ENCODE measurements at places on chromosomes 7 and 10. TPM values are rescaled to one million over a fixed set of nuclear protein-coding genes. Genes with fewer than 3 reads are reported as not detected.

DNA sequence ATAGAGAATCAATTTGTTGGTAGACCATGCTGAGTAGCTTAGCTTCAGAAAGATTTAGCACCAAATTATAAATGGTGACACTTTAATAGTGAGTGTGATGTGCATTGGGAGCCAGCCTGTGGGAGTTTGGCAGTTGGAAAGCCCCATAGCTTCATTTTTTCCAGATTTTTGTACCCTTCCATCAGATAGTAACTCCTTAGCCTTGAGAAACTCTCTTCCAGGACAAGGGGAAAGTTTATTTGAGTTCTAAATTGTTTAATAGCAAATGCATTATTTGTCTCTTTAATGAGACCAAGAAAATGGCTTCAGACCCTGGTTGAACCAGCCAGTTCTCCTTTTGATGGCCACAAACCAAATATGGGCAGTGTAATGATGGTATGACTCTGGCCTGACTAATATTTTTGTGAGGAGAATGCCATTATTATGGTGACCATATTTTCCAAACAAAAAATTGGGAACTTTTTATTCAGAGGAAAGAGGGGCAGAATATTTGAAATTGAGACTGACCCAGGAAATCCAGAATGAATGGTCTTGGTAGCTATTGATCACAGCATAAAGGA is 49.8 kb downstream of the PLCE1 start:
- no peak for DNase-seq

GRCh38 chr7:418636-419280 is 100.9 kb downstream of the PDGFA start:
- DNase-seq: peak; percentile 57

DNA sequence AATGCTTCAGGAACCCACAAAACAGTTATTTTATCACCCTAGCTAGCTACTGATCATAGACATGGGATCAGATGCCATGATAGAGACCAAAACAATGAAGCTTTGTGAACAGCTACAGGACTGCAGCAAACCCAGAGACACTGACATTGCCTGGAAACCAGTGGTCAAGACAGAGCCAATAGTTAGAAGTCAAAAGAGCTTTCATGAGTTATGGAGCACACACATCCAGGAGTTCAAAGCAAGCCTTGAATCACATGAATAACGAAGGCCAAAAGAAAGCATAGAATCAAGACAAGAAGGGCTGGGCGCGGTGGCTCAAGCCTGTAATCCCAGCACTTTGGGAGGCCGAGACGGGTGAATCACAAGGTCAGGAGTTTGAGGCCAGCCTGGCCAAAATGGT is 34.5 kb upstream of the GSAP start:
- no peak for DNase-seq

- no peak for DNase-seq
Measured at GRCh38 chr7:5451391-5451790, 27.8 kb upstream of the TNRC18 start.

DNA sequence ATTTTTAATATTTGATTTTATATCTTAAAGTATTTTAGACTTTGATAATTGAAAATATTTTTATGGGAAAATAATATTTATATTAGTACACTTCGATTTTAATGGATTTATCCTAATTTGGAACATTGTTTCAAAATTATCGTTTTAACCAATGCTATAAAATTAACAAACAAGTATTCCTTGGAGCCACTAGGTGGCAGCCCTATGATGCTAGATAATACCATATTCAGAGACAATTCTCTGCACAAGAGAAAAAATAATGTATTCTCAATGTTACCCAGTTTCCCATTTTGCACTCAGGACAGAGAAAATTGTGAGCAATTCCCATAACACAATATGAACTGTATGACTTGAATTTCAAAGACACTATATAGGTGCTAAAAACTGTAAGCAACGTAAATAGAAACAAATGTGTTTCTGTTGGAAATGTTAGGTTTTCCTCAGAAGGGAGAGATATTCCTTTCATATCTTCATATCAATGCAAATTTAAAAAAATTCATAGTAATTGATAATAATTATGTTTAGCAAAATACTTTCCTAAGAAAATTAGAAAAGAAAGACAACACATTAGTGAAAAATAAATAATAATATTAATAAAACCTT is 237.8 kb downstream of the SEMA3E start:
- DNase-seq: no peak

DNA sequence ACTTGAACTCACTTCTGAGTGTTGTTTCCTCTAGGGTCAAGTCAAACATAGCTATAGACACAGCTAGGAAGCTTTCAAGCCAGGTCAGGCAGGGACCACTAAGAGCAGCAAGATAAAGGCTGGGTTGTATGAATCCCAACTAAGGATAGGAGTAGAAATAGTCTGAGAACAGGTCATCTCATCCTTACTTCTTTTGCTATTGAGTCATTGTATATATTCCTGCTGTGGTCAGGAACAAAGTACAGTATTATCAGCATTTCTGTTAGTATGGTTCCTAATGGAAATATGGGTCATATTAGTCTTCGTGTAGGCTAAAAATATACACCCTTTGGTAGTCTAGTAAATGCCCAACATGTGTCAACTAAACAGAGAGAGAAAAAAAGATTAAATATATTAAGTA is 145.3 kb downstream of the BTAF1 start:
- no peak for DNase-seq

DNA sequence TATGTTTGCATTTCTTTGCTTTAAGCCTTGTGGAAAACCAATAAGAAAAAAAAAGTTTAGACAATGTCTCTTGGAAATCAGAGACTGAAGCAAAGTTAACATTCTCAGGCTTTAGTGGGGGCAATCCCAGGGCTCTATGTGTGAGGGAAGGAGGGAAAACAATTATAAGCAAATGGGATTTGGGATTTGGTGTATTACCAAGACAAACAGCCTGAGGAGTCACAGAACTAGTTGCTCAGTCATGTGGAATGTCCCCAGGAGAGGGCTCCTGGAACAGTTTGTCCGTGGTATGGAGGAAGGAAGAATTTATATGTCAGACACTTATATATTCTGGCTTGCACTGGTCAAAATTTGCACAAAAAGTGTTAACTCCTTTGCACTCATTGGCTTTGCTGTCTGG is 562.9 kb upstream of the TPK1 start:
- no peak for DNase-seq

DNA sequence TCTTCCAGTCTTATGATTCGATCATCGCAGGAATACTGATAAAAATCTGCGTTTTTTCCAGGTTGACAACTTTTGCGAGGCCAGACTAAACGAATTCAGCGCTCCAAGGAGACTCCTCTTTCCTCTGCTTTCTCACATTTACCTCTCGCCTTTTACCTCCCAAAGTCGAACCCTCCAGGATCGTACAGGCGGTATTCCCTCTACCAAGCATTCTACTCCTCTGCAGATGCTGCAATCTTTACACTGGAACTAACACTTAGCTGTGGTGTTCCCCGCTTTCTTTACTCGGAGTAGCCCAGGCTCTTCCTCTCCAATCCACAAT is 449 bp downstream of the NUDT5 start:
- DNase-seq: no peak

DNA sequence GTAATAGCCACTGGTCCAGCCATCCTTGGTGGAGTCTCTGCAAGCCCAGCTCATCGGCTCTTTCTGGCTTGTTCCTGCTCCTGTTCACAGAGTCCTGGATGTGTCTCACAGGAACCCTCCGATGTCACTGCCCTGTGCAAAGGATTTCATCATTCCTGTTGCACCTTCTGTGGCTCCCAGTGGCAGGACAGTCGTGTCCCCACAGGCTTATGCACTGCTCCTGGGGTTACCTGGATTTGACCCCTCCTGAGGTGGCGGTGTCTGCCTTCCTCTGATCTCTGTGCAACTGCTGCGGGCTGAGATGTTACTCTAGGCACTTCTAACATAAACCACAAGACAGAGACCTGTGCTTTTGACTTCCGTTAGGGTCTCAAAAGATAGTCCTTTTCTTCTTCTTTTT is 30.6 kb downstream of the APBB1IP start:
- no peak for DNase-seq

DNA sequence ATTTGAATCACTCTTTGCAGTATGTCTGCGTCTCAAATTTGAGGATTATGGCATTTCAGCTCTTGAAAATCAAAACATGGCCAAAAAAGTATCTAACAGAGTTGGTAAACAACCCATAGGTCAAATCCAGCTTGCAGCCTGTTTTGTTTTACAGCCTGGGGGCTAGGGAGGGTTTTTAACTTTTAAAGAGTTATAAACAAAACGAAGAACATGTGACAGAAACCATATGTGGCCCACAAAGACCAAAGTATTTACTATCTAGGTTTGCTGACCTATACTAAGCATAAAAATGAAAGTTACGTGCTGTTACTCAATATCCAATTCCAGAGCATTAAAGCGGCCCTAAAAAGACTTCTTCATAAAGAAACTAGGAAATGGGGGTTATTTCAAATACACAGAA is 55.5 kb upstream of the STARD3NL start:
- DNase-seq: no peak

- no peak for DNase-seq
Measured at GRCh38 chr7:9863545-9863944, 1110.1 kb upstream of the PHF14 start.

- DNase-seq: no peak
Measured at GRCh38 chr10:118467200-118467599, 125.1 kb upstream of the FAM204A start.

DNA sequence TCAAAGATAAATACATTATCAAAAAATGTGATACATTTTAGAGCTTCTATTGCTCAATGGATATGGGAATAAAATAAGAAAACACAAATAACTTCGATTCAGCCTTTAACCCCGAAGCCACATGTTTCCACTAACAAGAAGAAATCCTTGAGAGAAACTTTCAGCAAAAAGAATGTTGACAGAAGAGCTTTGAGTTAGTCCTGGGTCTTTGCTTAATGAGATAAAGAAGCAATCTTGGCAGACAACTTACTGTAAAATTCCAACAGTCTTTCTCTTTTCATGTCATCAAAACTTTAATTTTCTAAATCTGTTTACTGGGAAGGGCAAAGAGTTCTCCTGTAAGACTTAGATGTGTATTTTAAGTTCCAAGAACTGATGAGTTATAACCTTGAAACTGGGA is 810.2 kb downstream of the CNTNAP2 start:
- DNase-seq: no peak

- DNase-seq: no peak
Measured at GRCh38 chr7:157887400-157887799, 550.6 kb downstream of the DNAJB6 start.

DNA sequence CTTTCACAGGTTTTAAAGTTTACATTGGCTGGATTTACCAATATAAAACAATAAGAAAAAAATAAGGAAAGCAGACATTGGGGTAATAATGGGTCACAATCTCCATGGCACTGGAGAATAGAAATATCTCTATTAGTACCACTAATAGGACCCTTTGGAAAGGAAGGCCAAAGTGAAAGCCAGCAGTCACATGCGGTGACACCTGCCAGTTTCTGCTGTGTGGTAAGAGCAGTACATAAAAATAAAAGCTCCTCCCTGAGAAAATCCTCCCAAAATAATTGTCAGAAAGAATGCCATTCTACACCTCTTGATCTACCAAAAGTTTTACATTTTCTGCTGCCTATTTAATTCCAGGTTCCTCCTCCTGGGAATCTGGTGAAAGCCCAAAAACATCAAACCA is 30.4 kb upstream of the SLC13A1 start:
- no peak for DNase-seq

GRCh38 chr7:158617737-158618128 is 30.1 kb upstream of the PTPRN2 start:
- no peak for DNase-seq

DNA sequence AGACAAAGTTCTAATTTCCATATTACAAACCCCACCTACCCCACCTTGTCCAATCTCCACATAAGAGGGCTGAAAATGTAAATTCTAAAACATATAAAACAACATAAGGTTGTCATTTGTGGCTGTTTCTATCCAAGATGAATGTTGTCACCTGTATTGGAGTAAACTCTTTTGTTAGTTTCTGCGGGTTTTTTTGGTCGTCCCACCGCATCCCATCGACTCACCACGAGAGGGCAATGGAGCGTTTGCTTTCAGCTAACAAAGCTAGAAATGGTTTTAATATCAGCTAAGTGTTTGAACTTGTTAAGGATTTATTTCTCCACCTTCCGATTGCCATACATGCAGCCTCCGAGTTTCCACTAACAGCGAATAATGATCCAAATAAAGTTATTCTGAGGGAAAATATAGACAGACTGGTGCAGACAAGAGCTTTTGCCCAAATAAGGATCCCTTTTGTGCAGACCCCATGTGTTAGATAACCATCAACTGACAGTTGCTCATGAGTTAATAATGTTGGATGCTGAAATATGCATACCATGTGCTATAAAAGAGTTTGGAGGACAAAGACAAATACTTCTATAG is 137.2 kb downstream of the ARID5B start:
- peak; percentile 80 for DNase-seq

- no peak for DNase-seq
Measured at GRCh38 chr7:30853576-30853975, 58.1 kb upstream of the AQP1 start.

GRCh38 chr7:132678656-132679055 is 102.4 kb upstream of the PLXNA4 start:
- DNase-seq: no peak

DNA sequence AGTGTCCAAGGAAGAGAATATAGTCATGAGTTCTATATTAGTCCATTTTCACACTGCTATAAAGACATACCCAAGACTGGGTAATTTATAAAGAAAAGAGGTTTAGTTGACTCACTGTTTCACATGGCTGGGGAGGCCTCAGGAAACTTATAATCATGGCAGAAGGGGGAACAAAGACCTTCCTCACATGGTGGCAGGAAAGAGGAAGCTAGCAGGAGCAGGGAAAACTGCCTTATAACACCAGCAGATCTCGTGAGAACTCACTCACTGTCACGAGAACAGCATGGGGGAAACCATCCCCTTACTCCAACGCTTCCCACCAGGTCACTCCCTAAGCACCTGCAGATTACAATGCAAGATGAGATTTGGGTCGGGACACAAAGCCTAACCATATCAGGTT is 139.0 kb upstream of the ZNF438 start:
- DNase-seq: no peak

DNA sequence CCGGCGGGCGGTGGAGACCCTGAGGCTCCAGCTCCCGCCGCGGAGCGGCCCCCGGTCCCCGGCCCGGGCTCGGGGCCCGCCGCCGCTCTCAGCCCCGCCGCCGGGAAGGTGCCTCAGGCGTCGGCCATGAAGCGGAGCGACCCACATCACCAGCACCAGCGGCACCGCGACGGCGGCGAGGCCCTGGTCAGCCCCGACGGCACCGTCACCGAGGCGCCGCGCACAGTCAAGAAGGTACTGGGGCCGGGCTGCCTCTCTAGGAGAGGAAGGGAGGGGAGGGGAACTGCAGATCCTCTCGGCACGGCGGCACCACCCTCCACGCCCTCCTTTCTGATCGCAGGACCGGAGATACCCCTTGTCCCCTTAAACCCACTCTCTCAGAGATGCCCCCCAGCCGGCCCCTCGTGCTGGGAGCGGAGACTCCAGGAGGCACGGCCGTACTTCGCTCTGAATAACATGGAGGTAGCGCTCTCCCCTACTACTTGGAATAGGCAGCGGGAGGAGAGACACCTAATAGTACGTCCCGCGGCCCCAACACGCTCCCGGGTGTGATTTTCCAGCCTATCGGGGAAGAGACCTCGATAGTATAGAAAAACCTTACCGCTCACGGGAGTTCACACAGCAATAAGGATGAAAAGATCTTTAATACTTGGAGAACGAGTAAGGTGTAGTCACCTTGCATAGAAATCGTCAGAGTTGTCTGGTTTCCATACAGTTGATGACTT is 538 bp downstream of the AHCYL2 start:
- peak; percentile 84 for DNase-seq

GRCh38 chr10:25678220-25678619 is 255.8 kb upstream of the MYO3A start:
- DNase-seq: no peak

Gene AKR1C4
- not detected for total RNA-seq

Gene NOC3L
- 20.9 TPM for total RNA-seq

Gene INMT
- 501 TPM for total RNA-seq

Gene FOXP2
- total RNA-seq: 7.6 TPM

Gene PKD2L1
- 2.1 TPM for total RNA-seq

Gene ADCY1
- 3.9 TPM for total RNA-seq

Gene ZSCAN25
- total RNA-seq: 18.3 TPM
